Globus pallidus (tissue), 1 donor: ENCODE measurements at places on chromosomes 12 and 14.

DNA sequence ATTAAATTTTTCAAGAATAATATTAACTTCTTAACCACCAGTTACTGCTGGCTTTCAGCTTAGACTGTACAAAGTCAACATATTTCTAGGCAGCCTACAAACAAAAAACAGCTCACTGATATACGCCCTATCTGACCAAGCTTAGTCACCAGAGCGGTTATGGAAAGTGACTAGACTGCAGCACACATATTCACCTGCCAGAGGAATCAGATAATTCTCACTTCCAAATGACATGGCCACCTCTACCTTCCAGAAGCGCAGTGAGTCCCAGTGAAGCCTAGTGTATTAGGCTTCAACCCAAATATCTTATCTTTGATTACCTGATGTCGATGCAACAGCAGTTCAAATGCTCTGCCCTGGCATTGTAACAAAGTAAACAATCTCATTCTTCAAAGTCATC is 8.5 kb downstream of the STXBP6 start:
- DNase-seq: no peak

DNA sequence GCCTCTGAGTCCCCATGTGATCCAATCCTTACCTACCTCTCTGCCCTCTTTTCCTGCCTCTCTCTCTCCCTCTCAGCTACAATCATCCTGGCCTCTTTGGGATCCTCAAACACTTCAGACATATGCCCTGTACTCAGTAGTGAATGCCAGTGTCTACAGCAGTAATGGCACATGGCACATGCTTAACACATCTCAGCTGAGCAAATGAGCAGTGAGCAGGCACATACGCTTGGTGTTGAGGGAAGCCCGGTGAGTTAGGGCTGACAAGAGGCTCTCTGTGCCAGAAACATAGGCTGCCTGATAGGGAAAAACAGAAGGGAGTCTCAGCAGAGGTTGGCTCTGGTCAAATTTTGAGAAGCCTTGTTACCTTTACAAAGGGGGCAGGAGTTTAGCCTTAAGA is 409.1 kb downstream of the TMEM132D start:
- DNase-seq: no peak

GRCh38 chr12:26823390-26823789 is 9.6 kb downstream of the ITPR2 start:
- no peak for DNase-seq

GRCh38 chr12:44258246-44258645 is 422.4 kb downstream of the TMEM117 start:
- no peak for DNase-seq

GRCh38 chr14:64566651-64567122 is 16.9 kb downstream of the PPP1R36 start:
- DNase-seq: peak; percentile 68

DNA sequence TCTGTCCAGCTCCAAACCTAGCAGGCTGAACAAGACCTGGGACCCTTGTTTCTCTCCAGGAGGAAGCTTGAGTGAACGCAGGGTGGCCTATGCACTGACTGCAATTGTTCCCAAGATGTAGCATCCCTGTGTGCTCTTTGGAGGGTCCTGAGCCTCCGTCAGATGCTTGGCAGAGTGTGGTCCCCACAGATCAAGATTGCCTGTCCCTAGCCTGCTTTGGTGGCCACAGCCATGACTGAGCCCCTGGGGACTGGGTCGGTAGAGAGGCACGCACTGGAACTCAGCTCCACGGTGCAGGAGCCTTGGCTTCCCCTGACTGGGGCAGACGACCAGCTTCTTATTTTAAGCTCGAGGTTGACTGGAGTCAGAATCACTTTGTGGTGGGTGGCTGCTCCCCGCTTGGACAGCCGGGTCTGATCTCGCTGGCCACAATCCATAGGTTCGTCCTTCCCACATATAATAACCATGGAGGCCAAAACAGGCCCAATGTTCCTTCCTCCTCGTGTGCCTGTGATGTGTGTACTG is 97.8 kb downstream of the LGMN start:
- no peak for DNase-seq

DNA sequence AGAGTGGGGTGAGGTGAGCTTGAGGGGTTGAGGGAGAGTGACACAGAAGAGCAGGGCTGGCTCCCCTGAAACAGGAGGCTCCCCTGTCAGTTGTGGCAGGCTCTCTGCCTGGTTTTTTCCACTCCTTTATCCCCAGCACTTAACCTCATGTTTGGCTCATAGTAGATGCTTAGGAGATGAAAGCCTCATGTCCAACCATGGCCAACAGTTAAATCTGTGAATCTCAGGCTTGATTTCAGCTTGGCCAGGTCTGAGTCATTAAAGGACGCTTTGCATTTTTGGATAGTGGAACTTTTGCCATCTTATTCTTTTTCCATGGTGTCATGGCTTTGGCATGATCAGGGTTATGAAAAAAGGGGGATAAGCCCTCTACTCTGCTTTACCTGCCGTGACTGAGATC is 117.2 kb downstream of the CACNA1C start:
- DNase-seq: no peak

DNA sequence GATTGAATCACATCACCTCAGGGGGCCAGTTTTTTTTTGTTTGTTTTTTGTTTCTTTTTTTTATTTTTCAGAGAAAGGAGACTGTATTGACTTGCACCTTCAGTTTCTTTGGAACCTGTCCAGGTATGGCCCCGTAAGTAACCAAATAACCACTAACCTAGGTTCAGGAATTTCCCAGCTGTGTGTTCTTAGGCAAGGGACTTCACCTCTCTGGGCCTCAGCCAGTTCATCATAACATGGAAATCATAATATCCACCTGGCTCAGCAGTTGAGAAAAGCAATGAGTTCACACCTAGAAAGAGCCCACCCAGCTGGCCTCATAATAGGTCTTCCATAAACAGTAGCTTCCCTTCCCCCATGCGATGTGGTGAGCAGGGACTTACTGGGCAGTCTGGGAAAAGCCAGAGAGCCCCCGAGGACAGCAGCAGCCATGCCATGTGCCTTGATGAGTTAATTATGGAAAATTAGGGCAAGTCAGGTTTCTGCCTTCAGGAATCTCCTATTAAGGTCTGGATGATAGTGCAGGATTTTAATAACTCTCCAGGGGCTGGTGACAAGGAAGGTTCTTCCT is 27.4 kb upstream of the WSCD2 start:
- no peak for DNase-seq

DNA sequence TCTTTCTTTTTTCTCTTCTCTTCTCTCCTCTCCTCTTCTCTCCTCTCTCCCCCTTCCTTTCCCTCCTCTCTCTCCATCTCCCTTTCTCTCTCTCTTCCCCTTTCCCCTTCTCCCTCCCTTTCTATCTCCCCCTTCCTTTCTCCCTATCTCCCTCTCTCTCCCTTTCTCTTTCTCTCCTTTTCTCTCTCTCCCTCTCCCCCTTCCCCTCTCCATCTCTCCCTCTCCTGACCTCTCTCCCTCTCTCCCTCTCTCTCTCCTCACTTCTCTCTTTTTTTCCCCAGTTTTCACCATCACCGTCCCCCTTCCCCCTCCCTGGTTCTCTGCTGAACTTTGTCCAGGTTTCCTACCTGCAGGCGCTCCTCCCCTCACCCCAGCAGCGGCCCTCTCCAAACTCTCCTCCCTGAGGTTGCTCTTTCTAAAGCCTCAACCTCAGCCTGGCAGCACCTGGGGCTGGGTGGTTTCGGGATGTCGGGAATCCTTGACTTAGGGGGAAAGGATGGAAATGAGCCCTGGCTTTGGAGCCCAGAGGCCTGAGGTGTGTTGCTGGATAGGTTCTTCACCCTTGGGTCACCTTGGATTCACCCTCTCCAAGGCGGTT is 14.7 kb upstream of the TBX3 start:
- no peak for DNase-seq

DNA sequence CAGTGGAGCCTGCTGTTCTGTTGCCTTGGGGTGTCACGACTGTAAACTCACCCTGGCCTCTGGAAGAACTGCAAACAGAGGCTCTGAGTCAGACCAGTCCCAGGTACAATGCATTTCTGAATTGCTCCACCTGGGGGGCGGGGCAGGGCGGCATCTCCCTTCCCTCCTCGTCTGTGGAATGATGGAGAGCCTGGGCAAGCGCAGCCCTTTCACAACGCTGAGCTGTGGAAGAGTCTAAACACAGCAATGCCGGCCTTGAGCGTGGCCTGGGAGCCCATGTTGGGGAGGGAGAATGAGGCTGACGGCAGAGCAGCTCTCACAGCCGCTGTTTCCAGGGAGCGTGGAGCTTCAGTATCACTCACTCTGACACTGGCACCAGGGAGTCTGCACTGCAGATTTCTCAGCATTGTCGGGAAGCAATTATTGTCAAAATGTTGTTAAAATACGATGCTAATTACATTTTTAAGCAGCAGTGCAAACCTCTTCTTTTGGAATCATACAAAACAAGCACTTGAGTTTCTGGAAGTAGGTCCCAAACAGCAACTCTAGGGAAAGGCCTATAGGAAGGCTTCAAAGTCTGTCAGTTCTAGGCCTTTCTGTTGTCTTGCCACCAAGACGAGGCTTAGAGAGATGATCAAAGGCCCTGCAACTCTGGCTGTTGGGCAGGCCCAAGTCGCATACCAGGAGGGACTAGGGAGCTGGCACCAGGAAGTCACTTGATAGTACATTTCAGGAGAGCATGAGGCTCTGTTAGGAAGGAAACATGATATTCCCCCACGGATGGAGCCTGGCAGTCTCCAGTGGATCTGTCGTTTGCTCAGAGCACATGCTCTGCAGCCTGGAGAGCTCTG is 244.0 kb upstream of the FKBP4 start:
- DNase-seq: no peak

GRCh38 chr12:100576331-100577036 is 3.0 kb downstream of the GAS2L3 start:
- no peak for DNase-seq

- no peak for DNase-seq
Observed at GRCh38 chr14:43165651-43166050, 1341.4 kb downstream of the FSCB start.

DNA sequence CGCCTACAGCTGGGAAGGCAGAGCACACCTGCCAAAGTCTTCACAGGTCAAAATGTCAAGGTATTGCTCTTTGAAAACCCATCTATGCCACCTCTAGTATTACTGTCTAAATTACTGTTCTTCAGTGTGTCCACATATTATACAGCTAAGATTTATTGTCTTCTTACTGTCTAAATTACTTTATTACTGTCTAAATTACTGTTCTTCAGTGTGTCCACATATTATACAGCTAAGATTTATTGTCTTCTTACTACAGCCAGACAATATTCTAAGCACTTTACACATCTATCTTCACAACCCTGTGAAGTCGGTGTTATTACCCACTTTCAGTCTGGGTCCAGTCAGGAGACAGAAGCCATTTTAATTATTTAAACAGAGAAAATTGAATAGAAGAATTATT is 173.9 kb downstream of the MYRFL start:
- DNase-seq: no peak

DNA sequence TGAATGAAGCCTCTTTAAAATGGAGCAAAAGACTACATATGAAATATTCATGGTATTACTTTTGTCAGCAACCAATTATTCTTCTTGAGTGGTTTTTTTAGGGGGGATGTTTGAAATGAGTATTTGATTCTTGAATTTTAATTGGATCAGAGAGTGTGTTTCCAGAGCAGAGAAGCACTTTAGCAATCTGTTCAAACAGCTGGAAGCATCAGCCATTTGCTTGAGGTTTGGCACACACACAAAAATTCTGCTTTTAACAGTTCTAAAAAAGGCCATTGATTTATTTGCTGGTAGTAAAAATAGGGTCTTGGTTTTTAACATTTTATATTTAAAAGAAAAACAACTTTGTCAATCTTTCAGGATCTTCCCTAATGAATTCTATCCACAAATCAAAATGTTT is 292.7 kb downstream of the LRFN5 start:
- no peak for DNase-seq

DNA sequence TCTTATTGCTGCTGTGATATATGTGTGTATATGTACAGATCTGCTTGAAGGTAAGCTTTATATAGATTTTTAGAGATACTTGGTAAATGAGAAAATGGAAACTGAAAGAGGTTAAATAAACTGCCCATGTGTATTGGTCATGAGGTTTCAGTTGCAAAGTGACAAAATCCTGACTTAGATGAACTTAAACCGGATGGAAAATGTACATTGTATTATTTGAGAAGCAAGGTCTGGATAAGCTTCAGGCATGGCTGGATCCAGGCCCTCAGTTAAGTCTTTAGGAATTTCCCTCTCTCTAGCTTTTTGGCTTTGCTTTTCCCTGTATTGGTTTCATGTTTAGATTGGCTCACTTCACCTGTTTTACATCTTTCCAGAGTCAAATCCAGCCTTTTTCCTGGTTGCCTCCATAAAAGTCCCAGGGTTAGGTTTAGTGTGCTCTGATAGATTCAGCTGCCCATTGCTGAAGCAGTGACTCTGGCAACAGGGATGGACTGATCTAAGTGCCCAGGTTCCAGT is 21.0 kb upstream of the MAP1LC3B2 start:
- DNase-seq: no peak

DNA sequence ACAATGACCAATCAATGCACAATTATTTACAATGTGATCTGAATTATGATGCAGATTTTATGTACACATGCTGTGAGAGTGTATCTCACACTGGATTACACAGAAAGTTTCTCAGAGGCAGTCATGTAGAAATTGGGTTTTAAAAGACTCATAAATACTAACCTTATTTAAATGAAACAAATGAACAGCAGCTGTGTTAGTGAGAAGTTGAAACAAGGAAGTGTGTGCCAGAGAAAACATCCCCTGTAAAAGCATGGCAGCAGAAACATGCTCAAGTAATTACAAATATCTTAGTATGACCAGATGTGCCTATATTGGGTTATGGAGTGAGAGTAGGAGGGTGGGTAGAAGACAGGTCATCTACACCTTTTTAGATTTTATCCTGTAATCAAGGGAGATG is 723.7 kb downstream of the C12orf50 start:
- DNase-seq: no peak

DNA sequence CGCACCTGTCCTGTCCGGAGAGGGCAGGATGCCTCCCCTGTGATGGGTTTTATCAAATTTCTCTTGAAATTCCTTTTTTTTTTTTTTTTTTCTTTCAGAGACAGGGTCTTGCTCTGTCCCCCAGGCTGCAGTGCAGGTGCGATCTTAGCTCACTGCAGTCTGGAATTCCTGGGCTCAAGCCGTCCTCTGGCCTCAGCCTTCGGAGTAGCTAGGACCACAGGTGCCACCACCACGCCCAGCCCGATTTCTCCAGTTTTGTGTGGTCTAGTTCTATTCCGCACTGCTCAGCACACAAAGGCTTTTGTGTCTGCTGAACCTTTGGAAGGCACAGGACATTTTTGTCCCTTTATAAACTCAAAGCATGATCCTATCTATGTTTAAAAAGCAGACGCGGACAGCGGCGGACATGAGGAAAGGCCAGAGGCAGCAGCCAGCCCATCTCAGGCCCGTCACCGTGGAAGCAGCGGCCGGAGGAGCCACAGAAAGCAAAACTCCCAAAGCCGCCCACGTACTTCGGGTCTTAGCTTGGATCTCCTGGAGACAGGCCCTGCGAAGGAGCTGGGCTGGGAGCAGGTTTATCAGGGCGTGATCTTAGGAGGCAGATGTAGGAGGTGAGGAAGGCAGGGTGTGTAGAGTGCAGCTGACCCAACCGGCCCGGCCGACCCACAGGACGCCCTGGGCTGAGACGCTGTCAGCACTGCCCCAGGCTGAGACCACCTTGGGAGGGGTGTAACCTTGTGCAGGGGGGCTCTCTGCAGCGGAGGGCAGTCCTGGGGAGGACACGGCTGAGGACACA is 30.9 kb upstream of the FBRSL1 start:
- DNase-seq: no peak

GRCh38 chr12:130017591-130018449 is 114.0 kb upstream of the TMEM132D start:
- peak; percentile 87 for DNase-seq
